Posterior vena cava (tissue), 2 donors: ENCODE measurements at places on chromosomes 4 and X. TPM values are rescaled to one million over a fixed set of nuclear protein-coding genes. Genes with fewer than 3 reads are reported as not detected.

The CXorf65 gene
- total RNA-seq, result not detected

- DNase-seq, result no peak
These were observed 164.1 kb upstream of the STS start for GRCh38 chrX:6983207-6983955.

DNA sequence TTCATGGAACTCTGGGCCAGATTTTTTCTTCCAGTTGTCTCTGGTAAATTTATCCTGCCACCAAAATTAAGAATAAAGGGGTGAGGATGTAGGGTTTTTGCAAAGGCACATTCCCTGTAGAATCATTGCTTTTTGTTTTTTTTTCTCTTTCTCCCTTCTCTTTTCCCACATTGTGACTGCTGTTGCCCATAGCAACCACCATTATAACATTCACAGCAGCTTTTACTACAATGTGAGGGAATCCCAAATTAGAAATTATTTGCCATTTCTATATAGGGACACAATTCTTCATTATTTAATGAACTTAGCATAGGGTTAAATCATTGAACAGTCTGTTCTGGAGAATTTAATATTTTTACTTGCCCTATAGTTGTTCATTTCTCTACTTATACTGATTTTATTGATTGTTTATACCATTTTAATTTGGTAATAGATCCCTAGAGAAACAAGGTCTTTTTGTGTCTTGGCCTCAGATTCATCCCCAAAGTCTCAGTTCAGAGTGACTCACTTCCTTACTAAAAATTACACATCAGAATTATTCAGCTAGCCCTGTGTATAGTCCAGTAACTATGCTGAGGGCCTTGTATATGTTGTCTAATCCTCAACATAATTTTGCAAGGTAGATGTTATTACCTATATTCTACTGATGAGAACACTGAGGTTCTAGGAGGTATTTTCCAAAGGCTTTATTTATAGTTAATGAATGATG, 80.8 kb upstream of the ANK2 start:
- DNase-seq, result no peak

- no peak for DNase-seq
These were observed 1.7 kb upstream of the STIM2 start for GRCh38 chr4:26858947-26859401.

DNA sequence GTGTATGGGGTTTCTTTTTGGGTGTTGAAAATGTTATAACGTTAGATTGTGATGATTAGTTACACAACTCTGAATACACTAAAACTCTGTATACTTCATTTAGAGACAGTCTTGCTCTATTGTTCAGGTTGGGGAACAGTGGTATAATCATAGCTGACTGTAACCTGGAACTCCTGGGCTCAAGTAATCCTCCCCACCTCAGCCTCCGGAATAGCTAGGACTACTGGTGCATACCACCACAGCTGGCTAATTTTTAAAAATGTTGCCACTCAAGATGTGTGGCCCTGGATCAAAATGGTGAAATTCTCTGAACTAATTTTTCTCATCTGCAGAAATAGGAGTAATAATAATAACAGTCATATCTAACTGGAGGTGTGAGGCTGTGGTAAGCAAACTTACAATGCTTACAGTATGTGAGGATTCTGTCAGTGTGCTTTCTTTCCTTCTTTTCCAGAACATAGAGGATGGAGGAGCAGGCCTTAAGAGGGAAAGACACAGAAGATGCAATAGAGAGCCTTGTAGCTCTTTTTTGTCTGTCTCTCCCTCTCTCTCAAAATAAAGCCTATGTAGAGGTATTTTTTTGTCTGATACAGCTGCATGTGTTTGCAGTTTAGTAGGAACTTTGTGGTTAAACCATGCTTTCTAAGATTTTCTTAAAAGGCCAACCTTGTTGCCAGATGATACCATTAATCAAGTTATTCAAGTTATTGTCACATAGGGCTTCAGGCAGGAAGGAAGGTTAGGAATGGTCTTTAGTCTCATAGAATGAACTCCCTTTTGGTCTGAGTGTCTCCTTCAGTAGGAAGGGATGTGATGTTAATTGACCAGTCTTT, 7.5 kb downstream of the ADD1 start:
- no peak for DNase-seq

DNA sequence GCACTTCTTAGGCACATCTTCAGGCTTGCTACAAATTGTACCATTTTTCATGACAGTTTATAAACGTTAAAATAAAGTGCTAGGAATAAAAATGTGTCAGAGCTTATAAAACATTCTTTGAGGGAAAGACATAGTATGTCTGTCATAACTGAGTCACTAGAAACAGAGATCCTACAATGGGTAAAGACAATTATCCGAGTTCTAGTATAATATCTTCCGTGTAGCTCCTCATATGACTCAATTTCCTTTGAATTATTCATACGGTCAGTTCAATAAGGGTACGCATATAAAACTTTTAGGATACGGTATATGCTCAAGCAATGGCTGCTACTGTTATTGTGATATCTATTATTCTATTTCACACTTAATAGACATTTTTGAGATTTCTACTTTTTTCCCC, 349.1 kb downstream of the PCDH10 start:
- DNase-seq, result no peak

DNA sequence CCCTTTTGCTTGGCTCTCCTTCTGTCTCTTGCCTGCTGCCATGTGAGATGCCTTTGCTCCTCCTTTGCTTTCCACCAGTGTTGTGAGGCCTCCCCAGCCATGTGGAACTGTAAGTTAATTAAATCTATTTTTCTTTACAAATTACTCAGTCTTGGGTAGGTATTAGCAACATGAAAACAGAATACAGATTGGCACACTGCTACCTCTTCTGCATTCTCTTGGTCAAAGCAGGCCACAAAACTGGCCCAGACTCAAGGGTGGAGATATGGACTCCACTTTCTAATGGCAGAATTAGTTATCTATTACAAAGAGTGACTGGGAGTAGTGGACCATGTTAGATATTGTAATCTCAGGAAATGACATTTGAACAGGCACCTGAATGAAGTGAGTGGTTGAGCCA, 21.5 kb upstream of the CCDC149 start:
- DNase-seq, result no peak
